ENCODE measurements at places on chromosomes 6 and 20. TPM values are rescaled to one million over a fixed set of nuclear protein-coding genes. Genes with fewer than 3 reads are reported as not detected.

DNA sequence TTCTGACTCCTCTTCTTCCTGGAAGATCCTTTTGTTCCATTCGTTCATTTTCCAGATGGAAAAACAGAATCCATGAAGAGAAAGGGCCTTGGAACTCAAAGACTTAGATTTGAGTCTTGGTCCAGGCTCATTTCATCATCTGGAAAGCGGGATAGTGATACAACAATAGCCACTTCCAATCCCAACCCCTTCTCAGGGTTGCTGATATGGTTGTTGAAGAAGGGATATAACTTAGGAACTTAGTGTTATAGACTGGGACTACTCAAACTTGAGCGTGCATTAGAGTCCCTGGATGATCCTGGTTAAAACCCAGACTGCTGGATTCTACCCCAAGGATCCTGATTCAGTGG lies 1.3 kb downstream of the GDAP1L1 start:
- ATAC-seq, result no peak

DNA sequence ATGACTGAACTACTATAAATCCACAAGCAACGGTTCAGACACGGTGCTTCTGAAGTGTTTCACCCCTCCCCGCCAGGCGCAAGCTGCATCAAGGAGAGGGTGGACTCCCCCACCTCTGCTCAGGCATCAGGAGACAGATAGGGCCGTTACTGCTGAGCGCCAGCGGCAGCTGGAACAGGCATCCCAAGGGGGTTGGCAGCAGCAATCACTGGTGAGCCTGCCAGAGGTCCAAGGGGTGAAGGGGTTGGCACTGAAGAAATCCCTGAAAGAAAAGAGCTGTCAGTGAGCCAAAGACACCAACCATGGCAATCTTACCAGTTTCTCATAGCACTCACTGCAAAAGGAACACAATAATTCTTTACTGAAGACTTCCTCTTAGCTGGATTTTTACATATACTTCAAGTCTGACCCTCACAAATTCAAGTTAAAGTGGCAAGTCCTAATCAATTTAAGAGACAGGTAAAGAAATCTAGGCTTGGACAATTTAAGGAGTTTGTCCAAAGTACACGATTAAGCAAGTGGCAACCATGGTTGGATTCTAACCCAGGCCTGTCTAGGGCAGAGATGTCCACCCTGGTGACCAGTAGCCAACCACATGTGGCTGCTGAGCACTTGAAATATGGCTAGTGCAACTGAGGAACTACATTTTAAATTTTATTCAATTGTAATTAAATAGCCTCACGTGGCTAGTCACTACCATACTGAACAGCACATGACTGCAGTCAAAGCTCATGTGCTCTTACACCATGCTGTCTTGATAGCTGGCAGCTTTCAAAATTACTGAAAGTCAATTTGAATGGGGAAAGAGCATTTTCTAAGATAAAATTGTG lies 21.7 kb upstream of the TBC1D20 start:
- ATAC-seq, result no peak

GRCh38 chr6:54772610-54773009 lies 74.0 kb upstream of the FAM83B start:
- ATAC-seq, result no peak

GRCh38 chr6:45685076-45685475 lies 307.3 kb upstream of the SUPT3H start:
- ATAC-seq, result no peak

- no peak for ATAC-seq
Measured at GRCh38 chr6:40642190-40642589, 55.0 kb upstream of the LRFN2 start.

DNA sequence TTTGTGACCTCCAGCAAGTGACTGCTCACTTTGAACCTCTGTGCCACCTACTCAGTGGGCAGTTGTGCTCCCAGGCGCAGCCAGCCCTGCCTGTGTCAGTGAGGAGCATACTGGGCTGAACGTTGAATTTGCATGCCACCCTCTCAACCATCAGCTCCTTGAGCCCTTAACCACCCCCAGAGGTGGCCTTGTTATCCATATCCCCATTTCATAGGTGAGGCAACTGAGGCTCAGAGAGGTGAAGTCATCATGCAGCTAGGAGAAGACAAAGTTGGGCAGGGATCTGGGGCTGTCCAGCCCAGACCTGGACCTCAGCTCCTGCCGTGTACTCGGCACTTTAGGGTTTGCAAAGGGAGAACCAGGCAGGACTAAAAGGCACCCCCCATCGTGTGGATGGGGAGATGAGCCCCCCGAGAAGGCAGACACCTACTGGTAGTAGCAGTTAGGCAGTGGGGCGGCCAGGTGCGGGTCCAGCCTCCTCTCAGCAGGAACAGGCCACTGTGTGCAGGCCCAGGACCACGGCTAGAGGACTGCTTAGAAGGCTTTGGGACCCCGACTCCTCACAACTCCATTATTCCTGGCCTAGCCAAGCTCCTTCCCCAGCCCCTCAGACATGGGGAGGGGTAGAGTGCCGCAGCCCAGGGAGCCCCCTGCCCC lies 100.8 kb upstream of the MYL9 start:
- ATAC-seq, result no peak

DNA sequence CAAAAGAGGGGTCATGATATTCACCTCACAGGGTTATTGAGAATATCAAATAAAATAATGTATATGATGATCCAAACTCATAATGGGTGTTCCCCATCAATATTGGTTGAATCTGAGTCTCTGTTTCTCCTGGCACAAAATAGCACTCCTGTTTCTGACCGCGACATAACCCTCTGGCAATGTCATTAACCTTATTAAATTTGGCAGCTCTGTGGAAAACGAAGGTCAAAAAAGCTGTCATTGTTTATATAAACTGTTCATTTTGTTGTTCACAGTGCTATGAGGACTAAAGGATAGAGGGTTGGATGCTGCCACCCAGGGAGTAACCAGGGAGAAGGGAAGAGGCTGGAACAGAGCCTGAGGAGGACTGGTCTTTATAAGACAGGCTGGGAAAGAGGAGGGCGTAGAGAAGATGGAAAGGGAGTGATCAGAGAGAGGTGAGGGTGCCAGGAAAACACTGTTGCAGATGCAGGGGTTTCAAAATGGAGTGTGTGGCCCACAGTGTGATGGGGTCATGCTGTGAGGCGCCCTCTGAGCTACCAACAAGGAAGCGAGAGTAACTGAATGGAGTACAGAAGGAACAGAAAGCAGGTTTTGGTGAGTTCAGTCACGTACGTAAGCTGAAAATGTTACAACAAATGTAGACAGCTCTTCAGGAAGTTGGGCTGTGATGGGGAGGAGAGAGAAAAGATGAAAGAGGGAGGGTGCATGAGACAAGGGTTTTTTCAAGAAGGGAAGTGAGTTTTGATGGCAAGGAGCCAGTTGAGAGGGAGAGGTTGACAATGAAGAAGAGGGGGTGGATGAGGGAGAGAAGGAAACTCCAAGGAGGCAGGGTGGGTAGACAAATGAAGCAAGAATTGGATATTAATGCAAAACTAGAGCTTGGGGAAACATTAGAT lies 251.6 kb upstream of the TAB2 start:
- peak; percentile 34 for ATAC-seq

GRCh38 chr20:35461620-35462019 lies 6.2 kb downstream of the CEP250 start:
- ATAC-seq, result no peak

- ATAC-seq, result no peak
Measured at GRCh38 chr20:33531885-33532284, 42.0 kb downstream of the CBFA2T2 start.

GRCh38 chr6:722077-722524 lies 29.2 kb upstream of the EXOC2 start:
- ATAC-seq, result peak; percentile 84

GRCh38 chr6:36862848-36863382 lies 11.7 kb downstream of the PPIL1 start:
- no peak for ATAC-seq

NUS1 gene
- 23.2 TPM for total RNA-seq

ISM1 gene
- 6.4 TPM for total RNA-seq

GJA1 gene
- total RNA-seq, result 307 TPM

DNA sequence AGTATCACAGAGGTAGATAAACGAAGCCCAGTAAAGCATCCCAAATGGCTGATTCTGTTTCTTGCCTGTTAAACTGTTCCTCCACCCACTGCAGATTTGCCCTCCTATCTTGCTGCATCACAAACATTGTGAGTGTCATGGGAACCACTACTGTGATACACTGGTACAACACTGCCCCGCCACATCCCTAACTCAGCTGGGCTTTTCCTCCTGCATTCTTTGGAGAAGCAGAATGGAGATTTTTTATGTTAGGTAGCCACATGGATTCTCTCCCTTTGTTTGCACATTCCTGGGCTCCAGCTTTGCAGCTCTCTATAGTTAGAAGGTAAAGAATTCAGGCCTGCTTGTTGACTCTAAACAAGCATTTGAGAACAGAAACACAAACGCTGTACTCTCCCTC lies 234.1 kb downstream of the TMEM242 start:
- ATAC-seq, result no peak

- ATAC-seq, result no peak
Measured at GRCh38 chr6:113664909-113665308, 192.2 kb upstream of the MARCKS start.

DNA sequence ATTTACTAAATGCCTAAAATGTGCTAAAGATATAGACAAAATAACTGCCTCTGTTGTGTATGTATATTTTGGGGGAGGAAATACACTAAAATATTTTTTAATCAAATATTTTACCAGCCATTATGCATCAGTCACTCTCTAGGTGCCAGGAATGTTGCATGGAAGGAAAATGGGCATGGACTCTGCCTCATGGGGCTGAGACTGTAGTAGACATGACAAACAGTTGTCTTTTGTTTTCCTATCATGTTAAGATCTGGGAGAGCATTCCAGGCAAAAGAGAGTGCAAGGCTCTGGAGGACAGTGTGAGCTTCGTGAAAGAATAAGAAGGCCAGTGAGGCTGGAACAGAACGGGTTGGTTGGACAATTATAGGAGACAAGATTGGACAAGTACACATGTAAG lies 26.5 kb downstream of the HLA-DOB start:
- ATAC-seq, result no peak

All from gastroesophageal sphincter (tissue), 4 donors.